ENCODE measurements at places on chromosomes 2 and 18. TPM values are rescaled to one million over a fixed set of nuclear protein-coding genes. Genes with fewer than 3 reads are reported as not detected.

SNRNP200 gene
- 229 TPM for total RNA-seq

FBXO15 gene
- 2.2 TPM for total RNA-seq

UCN gene
- 2.8 TPM for total RNA-seq

SMAD7 gene
- total RNA-seq = 5.8 TPM

FOXD4L1 gene
- total RNA-seq = 0.43 TPM

SLC14A1 gene
- not detected for total RNA-seq

MCFD2 gene
- 163 TPM for total RNA-seq

GRCh38 chr2:111149882-111150455 is 29.3 kb downstream of the BCL2L11 start:
- H3K27ac ChIP-seq = no peak overlapping the region
- H3K4me1 ChIP-seq = no peaks in the 10 kb centered on the region
- no peaks in the 10 kb centered on the region for H3K27me3 ChIP-seq
- DNase-seq = no peak
- H3K4me3 ChIP-seq = no peak overlapping the region
- peaks cover 35% of the 10 kb centered on the region for H3K36me3 ChIP-seq

GRCh38 chr18:45328296-45328695 is 287.0 kb upstream of the SLC14A2 start:
- DNase-seq = no peak
- no peaks in the 10 kb centered on the region for H3K27me3 ChIP-seq
- no peaks in the 10 kb centered on the region for H3K36me3 ChIP-seq
- H3K4me3 ChIP-seq = no peak overlapping the region
- H3K27ac ChIP-seq = no peak overlapping the region
- peaks cover 30% of the 10 kb centered on the region for H3K4me1 ChIP-seq

GRCh38 chr2:235105821-235106359 is 154.1 kb downstream of the SH3BP4 start:
- H3K4me1 ChIP-seq = peaks cover 9% of the 10 kb centered on the region
- no peak for DNase-seq
- no peaks in the 10 kb centered on the region for H3K36me3 ChIP-seq
- H3K4me3 ChIP-seq = no peak overlapping the region
- no peaks in the 10 kb centered on the region for H3K27me3 ChIP-seq
- H3K27ac ChIP-seq = no peak overlapping the region

GRCh38 chr2:65724752-65725151 is 292.4 kb upstream of the SPRED2 start:
- no peaks in the 10 kb centered on the region for H3K36me3 ChIP-seq
- H3K4me3 ChIP-seq = no peak overlapping the region
- H3K27ac ChIP-seq = no peak overlapping the region
- no peaks in the 10 kb centered on the region for H3K27me3 ChIP-seq
- peaks cover 27% of the 10 kb centered on the region for H3K4me1 ChIP-seq

DNA sequence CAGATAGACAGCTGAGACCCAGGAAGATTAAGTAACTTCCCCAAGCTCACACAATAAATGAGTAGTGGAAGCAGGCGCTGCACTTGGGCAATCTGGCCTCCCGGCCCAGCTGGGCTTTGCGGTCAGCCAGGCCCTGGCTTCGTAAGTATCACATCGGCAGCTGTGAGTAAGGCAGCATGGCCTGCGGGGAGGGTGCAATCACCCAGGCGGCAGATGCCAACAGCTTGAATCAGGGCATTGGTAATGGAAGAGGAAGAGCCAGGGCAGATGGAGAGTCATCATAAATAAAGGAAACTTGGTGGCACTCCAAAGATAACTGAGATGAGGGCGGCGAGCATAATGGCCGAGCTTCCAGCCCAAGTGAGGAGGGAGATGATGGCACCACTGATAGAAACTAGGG is 217.9 kb upstream of the PID1 start:
- H3K4me3 ChIP-seq = peak overlapping the region; percentile 31
- H3K27me3 ChIP-seq = no peaks in the 10 kb centered on the region
- peak; percentile 98 for DNase-seq

DNA sequence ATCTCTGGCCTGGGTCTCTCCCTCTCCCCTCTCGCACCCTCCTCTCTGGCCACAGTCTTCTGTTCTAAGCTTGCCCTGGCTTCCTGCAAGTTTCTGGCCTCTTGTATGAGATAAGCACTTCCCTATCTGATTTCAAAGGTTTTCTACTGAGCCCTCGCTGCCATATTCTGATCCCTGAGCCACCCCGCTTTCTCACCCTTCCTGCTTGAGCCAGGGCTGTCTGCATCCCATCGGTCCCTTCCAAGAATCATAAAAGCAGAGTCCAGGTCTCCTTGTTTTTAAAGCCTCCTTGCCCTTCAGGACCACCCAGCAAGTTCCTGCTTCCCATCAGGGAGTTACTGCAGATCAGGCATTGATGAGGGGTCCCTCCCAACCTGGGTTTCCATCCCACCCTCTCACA is 110.2 kb downstream of the PRKCE start:
- H3K27ac ChIP-seq = no peak overlapping the region
- no peaks in the 10 kb centered on the region for H3K27me3 ChIP-seq
- H3K4me1 ChIP-seq = no peaks in the 10 kb centered on the region
- H3K36me3 ChIP-seq = no peaks in the 10 kb centered on the region
- no peak overlapping the region for H3K4me3 ChIP-seq

- H3K27me3 ChIP-seq = 0 out of 2 replicates have a peak, but pooled peaks cover 20% of the 10 kb centered on the region
- no peaks in the 10 kb centered on the region for H3K36me3 ChIP-seq
- H3K27ac ChIP-seq = no peak overlapping the region
- H3K4me1 ChIP-seq = no peaks in the 10 kb centered on the region
- no peak for DNase-seq
Observed at GRCh38 chr2:22326250-22326649, 1058.7 kb upstream of the KLHL29 start.

- DNase-seq = peak; percentile 18
- no peak overlapping the region for H3K4me3 ChIP-seq
- H3K27me3 ChIP-seq = peaks cover 7% of the 10 kb centered on the region
Observed at GRCh38 chr2:108945969-108946368, 43.1 kb downstream of the EDAR start.

- H3K27me3 ChIP-seq = no peaks in the 10 kb centered on the region
Observed at GRCh38 chr2:74162951-74163350, 15.2 kb upstream of the BOLA3 start.

DNA sequence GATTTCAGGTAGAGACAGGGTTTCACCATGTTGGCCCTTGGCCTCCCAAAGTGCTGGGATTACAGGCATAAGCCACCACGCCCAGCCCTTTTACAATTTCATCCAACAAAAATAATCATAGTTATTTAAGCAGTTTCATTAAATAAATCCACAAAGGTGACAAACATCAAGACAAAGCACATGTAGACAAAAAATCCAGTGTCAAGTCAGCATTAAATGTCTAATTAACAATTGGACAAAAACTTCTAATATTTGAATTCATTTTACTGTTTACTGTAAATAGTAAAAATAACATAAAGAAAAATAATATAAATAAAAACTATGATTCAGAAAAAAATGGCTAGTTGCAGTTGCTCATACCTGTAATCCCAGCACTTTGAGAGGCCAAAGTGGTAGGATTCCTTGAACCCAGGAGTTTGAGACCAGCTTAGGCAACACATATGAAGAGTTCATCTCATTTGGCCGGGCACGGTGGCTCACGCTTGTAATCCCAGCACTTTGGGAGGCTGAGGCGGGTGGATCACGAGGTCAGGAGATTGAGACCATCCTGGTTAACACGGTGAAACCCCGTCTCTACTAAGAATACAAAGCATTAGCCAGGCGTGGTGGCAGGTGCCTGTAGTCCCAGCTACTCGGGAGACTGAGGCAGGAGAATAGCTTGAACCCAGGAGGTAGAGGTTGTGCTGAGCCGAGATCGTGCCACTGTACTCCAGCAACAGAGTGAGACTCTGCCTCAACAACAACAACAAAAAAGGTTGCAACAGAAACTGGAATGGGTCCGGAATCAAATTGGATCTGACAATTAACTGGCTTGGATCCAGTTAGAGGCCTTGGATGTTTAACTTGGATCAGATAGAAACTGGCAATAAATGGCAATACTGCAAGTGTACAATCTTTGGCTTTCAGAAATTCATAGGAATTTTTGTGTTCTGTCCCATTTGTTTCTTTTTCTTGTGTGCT is 56.9 kb upstream of the MAT2A start:
- no peak overlapping the region for H3K27ac ChIP-seq
- no peaks in the 10 kb centered on the region for H3K4me1 ChIP-seq
- H3K36me3 ChIP-seq = no peaks in the 10 kb centered on the region
- no peak for DNase-seq
- no peak overlapping the region for H3K4me3 ChIP-seq

GRCh38 chr2:239223310-239224198 is 177.3 kb downstream of the HDAC4 start:
- no peak overlapping the region for H3K27ac ChIP-seq
- H3K36me3 ChIP-seq = no peaks in the 10 kb centered on the region
- no peak overlapping the region for H3K4me3 ChIP-seq
- H3K27me3 ChIP-seq = no peaks in the 10 kb centered on the region

- H3K36me3 ChIP-seq = no peaks in the 10 kb centered on the region
- H3K4me3 ChIP-seq = no peak overlapping the region
- no peak for DNase-seq
- H3K27ac ChIP-seq = no peak overlapping the region
- no peaks in the 10 kb centered on the region for H3K27me3 ChIP-seq
Observed at GRCh38 chr2:168896783-168897182, 4.3 kb upstream of the G6PC2 start.

DNA sequence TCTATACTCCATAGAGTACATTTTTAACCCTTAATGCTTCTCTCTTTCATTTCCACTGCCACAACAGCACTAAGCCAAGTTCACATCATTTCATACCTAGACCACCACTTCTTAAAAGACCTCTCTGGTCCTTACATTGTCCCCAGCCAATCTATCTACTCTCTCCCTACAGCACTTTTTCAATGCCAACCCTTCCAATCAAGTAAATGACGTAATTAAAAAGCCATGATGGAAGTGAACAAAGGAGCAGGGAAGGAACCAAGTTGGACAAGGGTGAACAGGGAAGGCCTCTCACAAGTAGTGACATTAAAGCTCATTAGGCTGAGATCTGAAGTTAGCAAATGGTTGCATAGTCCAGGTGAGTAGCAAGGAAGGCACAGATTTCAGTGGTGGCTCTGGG is 195.1 kb upstream of the CCDC150 start:
- H3K36me3 ChIP-seq = no peaks in the 10 kb centered on the region
- H3K4me1 ChIP-seq = no peaks in the 10 kb centered on the region
- DNase-seq = no peak
- no peaks in the 10 kb centered on the region for H3K27me3 ChIP-seq
- H3K27ac ChIP-seq = no peak overlapping the region
- H3K4me3 ChIP-seq = no peak overlapping the region

DNA sequence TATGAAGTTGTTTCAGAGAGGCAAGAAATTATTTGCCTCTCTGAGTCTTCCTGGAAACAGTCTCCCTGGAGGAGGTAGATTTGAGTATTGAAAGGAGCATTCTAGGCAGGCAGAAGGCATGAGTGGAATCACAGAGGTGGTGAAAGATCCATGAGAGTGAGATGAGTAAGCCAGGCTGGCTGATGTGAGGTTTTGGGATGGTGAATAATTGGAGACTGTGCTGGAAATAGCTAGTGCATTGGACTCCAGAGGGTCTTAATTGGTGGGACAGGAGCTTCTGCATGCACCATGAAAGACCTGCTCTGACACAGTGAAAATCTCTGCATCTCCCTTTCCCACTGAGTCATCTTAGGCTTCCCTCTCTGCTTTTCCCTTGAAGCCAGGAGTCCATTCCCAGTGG is 46.3 kb downstream of the CDC42EP3 start:
- H3K4me1 ChIP-seq = no peaks in the 10 kb centered on the region
- H3K36me3 ChIP-seq = no peaks in the 10 kb centered on the region
- no peak overlapping the region for H3K27ac ChIP-seq
- no peak overlapping the region for H3K4me3 ChIP-seq
- DNase-seq = no peak

DNA sequence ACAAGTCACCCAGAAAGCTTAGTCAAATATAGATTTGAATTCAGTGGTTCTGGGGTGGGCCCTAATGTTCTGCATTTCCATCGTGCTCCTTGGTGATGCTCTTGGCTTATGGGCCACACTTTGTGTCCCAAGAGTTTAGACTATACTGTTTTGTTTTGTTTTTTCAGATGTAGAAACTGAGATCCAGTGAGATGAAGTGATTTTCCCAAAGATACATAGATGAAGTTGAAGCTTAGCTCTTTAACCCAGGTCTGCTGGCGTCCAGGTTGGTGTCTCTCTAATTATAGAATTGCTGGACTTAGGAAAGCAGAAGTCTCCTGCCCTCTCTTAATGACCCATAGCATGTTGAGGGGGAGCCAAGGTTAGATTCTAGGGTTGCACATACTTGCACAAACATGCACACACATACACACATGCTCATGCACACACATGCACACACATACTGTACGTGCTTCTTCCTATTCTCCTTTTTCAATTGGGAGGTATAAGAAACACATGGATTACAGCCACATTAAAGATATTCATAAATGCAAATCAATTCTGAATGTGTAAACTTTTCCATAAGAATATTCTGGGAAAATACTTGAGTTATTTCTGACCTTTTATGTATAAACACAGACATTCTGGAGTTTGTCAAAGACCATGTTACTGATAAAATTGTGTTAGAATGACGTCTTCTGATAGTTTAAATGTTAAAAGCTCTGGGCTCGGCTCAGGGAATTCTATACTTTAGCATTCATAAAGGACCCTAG is 41.3 kb upstream of the IL1R1 start:
- H3K4me3 ChIP-seq = no peak overlapping the region
- peaks cover 44% of the 10 kb centered on the region for H3K4me1 ChIP-seq
- DNase-seq = no peak
- no peaks in the 10 kb centered on the region for H3K36me3 ChIP-seq
- H3K27me3 ChIP-seq = no peaks in the 10 kb centered on the region

GRCh38 chr2:102256874-102257462 is 54.4 kb upstream of the IL1RL1 start:
- no peak overlapping the region for H3K4me3 ChIP-seq
- H3K4me1 ChIP-seq = peaks cover 27% of the 10 kb centered on the region
- no peaks in the 10 kb centered on the region for H3K36me3 ChIP-seq
- H3K27ac ChIP-seq = no peak overlapping the region
